Sigmoid colon (tissue), 7 donors: ENCODE measurements at places on chromosomes 3 and 15. TPM values are rescaled to one million over a fixed set of nuclear protein-coding genes. Genes with fewer than 3 reads are reported as not detected.
A peak's percentile ranks its signal among the peaks of the same experiment; 100 is the strongest.

Gene ROPN1
- 1.8 TPM for polyA plus RNA-seq

Gene PROS1
- 25.2 TPM for polyA plus RNA-seq

Gene MINAR1
- polyA plus RNA-seq, result not detected

Gene ZNF502
- polyA plus RNA-seq, result 1.8 TPM

Gene RTP4
- 7.8 TPM for polyA plus RNA-seq

DNA sequence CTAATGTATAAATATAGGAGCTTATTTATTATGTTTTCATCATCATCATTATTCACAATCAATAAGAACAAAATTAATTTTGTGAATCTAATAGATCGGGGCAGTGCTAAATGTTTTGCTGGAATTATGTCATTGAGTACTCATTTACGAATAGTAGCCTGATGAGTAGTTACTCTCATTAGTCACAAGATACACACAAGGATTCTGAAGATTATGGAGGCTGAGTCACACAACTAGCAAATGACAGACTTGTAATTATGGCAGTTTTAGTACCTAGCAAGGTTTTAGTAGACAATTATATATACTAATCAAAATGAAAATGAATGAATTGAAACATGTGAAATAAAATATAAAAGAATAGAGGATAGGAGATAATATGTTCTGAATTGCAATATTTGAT is 954.2 kb downstream of the CADM2 start:
- H3K27ac ChIP-seq, result no peak overlapping the region
- H3K27me3 ChIP-seq, result no peaks in the 10 kb centered on the region

- H3K36me3 ChIP-seq, result no peaks in the 10 kb centered on the region
- no peak for DNase-seq
- no peaks in the 10 kb centered on the region for H3K27me3 ChIP-seq
- peaks cover 10% of the 10 kb centered on the region for H3K4me1 ChIP-seq
- no peak overlapping the region for H3K27ac ChIP-seq
Observed at GRCh38 chr15:72315706-72316370, 4.1 kb downstream of the CELF6 start.

DNA sequence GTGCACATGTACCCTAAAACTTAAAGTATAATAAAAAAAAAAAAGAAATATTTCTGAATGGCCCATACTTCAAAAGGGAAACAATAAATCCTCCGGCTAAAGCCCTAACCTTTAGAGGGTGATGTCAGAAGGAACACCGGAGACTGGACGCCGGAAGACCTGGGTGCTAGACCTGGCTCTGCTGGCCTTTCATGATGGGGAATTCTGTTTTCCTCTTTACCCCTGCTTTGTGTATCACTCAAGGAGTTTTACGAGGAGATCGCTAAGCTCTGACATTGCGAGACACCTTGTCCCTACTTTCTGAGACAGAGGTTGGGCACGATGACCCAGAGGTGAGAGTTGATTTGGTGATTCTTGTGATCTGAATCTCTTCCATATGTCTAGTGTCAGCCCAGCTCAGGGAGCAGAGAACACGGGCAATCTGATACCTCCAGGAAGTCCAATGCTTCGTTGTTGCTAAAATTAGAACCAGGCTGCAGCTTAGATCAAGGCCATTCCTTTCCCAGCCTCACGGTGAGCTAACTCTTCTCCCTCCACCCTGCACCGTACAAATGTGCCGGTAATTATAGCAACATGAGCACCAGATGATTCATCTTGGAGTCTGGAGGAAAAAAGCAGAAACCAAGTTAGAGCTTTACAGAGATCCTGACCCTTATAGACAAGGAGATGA is 42.0 kb upstream of the CFAP161 start:
- no peak overlapping the region for H3K4me3 ChIP-seq
- DNase-seq, result no peak
- no peaks in the 10 kb centered on the region for H3K36me3 ChIP-seq
- peaks cover 11% of the 10 kb centered on the region for H3K4me1 ChIP-seq
- no peaks in the 10 kb centered on the region for H3K27me3 ChIP-seq
- peak overlapping the region; percentile 40 for H3K27ac ChIP-seq

DNA sequence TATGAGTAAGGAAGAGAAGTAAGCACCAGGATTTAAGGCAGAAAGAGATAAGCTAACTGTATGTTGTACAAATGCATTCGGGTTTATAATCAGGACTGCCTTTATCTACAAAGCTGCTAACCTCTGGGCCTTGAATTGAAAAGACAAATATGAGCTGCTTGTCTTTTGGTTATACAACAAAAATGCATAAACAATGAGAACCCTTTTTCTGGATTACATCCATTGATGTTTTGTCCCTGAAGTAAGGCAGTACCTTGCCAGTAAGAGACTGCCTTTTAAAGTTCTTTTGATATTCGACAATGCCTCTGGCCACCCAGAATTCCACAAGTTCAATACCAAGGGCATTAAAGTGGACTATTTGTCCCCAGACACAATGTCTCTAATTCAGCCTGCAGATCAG is 280.7 kb downstream of the ZNF621 start:
- no peak overlapping the region for H3K4me3 ChIP-seq
- H3K27ac ChIP-seq, result no peak overlapping the region
- no peak for DNase-seq
- no peaks in the 10 kb centered on the region for H3K36me3 ChIP-seq

DNA sequence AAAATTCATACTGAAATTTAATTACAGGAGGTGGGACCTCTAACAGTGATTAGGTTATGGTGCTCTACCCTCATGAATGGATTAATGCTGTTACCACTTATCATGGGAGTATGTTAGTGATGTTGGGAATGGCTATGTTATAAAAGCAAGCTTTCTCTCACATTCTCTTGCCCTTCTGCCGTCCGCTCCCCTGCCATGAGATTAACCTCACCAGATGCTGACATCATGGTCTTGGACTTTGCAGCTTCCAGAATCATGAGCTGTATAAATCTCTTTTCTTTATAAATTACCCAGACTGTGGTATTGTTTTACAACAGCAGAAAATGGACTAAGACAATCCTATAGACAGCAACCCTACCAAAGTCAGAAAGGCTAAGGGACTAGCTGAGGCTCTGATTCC is 884.8 kb downstream of the FHIT start:
- DNase-seq, result no peak
- no peak overlapping the region for H3K27ac ChIP-seq
- H3K4me1 ChIP-seq, result no peaks in the 10 kb centered on the region
- no peak overlapping the region for H3K4me3 ChIP-seq
- H3K27me3 ChIP-seq, result no peaks in the 10 kb centered on the region

- no peaks in the 10 kb centered on the region for H3K27me3 ChIP-seq
- no peak for DNase-seq
- H3K27ac ChIP-seq, result no peak overlapping the region
- no peak overlapping the region for H3K4me3 ChIP-seq
Observed at GRCh38 chr3:59854061-59854709, 804.4 kb upstream of the CFAP20DC start.

DNA sequence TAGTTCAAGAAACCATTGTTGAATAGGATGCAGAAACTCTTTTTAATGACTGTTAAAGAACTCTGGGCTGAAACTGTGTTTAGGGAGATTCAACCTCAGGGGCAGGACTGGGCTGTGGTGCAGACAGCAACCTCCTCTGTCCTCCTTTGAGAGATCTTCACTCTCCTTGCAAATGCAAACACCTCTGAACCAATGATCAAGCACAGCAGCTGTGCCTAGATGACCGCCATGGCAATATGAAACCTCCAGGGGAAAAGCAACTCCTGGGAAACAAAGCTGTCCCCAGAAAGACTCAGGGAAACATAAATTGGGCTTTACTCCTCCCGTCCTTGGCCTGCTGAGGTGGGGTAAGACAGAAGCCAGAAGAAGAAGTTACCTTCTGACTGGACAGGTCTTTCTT is 52.6 kb downstream of the TBC1D2B start:
- DNase-seq, result no peak
- H3K27ac ChIP-seq, result peak overlapping the region; percentile 60
- H3K27me3 ChIP-seq, result no peaks in the 10 kb centered on the region
- no peaks in the 10 kb centered on the region for H3K4me1 ChIP-seq
- peaks cover 2% of the 10 kb centered on the region for H3K36me3 ChIP-seq
- H3K4me3 ChIP-seq, result no peak overlapping the region

DNA sequence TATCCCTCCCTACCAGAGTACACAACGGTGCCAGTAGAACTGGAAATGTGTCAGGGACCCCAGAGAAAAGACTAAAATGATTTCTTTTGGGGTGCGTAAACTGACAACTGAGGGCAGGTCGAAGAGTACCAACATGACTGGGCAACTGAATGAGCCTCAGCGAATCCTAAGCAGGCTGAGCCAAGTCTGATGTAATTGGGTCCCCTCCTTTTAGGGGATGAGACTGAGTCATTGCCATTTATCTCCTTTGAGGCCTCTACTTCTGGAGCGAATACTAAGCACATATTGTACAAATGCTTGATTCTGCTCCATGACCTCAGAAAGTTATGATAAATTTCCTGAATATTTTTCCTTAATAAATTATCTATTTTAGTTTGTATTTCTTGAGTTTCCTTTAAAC is 17.3 kb upstream of the GPR156 start:
- no peak overlapping the region for H3K4me3 ChIP-seq
- H3K27me3 ChIP-seq, result no peaks in the 10 kb centered on the region
- no peaks in the 10 kb centered on the region for H3K4me1 ChIP-seq
- H3K36me3 ChIP-seq, result no peaks in the 10 kb centered on the region
- peak overlapping the region; percentile 37 for H3K27ac ChIP-seq
- DNase-seq, result no peak
